Activated CD4-positive, alpha-beta T cell treated with anti-CD3 and anti-CD28 coated beads for 1 hour (primary cell): ENCODE measurements at places on chromosomes 3 and 15.

GRCh38 chr3:16504242-16504641, 9.3 kb downstream of the RFTN1 start:
- DNase-seq: no peak

GRCh38 chr3:22377421-22377820, 626.4 kb upstream of the ZNF385D start:
- DNase-seq: no peak

DNA sequence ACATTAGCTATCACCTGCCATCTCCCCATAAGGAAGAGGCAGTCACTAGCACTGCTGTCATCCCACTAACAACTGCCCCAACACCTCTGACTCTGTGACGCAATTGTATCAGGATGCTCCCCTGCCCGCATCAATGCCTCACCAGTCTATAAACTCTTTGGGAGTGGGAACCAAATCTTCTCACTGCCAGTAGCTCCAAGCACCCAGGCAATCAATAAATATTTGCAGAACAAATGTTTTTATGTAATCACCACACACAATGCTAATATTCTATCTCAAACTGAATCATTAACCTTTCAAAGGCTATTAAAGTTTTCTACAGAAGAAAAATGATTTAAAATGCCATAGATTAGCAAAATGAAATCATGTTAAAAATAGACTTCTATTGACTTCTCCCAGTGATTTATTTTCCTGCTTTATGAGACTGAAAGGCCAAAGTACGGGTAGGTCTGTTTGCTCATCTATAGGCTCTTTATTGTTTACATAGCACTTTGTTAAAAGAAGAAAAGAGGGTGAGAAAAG, 131.3 kb downstream of the PLD1 start:
- no peak for DNase-seq

GRCh38 chr3:58952128-58952917, 97.5 kb downstream of the CFAP20DC start:
- DNase-seq: no peak

- no peak for DNase-seq
Observed at GRCh38 chr15:89291934-89292438, 42.6 kb downstream of the POLG start.

DNA sequence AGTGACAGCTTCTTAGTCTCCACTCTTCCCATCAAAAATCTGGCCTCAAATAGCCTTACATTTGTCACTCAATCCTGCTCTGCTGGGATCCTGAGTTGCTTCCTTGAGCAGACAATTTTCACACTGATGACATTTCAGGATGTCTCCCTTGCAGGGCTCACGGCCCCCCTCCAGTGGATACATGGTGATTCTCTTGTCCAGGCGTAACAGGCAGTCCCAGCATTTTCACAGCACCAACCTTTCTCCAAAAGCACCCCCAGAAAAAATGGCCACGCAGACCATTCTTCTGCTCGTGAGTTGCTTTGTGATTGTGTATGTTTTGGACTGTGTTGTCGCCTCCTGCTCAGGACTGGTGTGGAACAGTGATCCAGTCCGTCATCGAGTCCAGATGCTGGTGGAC, 47.4 kb upstream of the WNT7A start:
- DNase-seq: no peak

GRCh38 chr15:73957785-73958184, 31.5 kb downstream of the LOXL1 start:
- DNase-seq: no peak

GRCh38 chr3:5428607-5429516, 241.4 kb downstream of the EDEM1 start:
- DNase-seq: no peak
